ENCODE measurements at places on chromosomes 4 and X.

DNA sequence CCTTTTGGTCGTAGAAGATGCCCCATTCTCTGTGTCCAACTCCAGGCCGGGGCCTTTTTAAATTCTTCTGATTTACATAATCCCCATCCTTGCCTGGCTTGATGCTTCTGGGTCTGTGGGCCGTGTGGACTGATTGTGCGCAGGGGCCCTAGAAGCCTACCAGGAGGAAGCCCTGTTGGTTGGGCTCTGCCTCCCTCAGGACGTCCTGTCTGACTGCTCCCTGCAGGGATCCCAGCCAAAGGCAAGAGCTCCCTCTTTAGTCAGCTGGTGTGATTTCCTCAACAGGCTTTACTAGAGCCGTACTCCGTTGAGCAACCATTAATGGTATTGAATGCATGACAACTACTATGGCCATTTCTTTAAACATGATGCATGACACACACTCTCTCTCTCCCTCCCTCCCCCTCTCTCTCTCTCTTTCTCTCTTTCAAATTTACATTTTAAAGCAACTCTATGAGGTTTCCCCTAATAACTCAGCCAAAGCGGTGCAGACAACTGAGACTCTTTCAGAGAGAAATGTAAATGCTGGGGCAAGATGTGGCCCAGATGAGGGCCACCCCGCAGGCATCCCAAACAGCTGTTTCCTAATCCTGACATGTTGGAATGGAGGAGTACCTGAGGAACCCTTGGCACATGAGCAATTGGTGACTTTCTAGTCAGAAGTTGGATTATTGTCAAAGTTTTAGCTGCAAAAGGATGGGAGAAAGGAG is 117.3 kb downstream of the DRD5 start:
- DNase-seq: no peak

- DNase-seq: peak; percentile 29
Measured at GRCh38 chrX:47129899-47130358, 14.6 kb downstream of the NDUFB11 start.

DNA sequence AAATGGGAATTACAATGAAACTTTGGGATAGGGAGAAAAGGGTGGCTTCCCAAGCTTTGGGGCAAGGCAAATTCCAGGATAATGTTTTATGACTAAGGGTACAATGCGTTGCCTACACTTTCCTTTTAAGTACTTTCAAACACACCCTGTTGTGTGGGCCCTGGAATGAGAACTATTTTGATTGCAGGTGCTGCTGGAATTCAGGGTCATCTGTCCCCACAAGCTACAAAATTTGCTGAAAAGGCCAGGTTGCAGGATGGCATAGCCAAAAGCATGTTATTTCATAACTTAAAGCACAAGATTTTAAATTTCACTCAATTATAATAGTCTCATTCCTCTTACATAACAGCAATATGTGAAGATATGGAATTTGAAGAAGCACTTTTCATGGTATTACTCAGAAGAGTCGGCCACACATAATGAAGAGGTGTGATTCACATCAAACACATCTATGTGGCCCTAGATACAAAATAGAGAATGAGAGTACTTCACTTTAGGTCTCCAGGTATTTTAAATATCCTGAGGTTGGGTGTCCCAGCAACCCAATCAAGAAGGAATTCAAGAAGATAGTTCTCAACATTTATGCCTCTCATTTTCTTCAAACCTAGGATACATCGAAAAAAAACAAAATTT is 89.3 kb downstream of the APBB2 start:
- no peak for DNase-seq

- DNase-seq: no peak
Measured at GRCh38 chr4:144456196-144456595, 189.8 kb upstream of the HHIP start.

- DNase-seq: no peak
Measured at GRCh38 chr4:34309383-34309906, 1934.9 kb downstream of the ARAP2 start.

- DNase-seq: no peak
Measured at GRCh38 chr4:14856062-14856933, 146.0 kb upstream of the CPEB2 start.

DNA sequence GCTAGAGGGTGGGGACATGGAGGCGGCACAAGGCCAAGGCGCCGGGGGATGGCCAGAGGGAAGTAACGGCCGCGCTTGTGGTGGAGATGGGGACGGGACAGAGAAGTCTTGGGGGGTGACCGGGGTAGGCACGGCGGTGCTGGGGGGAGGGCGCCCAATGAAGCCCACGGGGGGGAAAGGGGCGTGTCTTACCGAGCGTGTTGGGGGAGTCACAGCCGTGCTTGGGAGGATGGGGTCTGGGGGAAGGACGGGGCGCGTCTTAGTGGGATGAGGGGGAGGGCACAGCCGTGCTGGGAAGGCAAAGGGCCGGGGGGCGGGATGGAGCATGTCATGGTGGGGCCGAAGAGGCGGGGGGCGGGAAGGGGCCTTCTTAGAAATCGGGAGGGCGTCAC is 952 bp downstream of the ARSD start:
- no peak for DNase-seq
